Heart left ventricle (tissue), 16 donors: ENCODE measurements at places on chromosomes 3 and 15. TPM values are rescaled to one million over a fixed set of nuclear protein-coding genes. Genes with fewer than 3 reads are reported as not detected.

The PRR20G gene
- not detected for total RNA-seq

The CRYGS gene
- total RNA-seq, result not detected

The DNAJC19 gene
- total RNA-seq, result 53.8 TPM

The GPR160 gene
- 0.99 TPM for total RNA-seq

The SYNM gene
- 311 TPM for total RNA-seq

The ALG1L2 gene
- not detected for total RNA-seq

The THRB gene
- total RNA-seq, result 24.4 TPM

The ECE2 gene
- not detected for total RNA-seq

The VIPR1 gene
- total RNA-seq, result 5.4 TPM

The CHRNA5 gene
- total RNA-seq, result 0.64 TPM

The CLRN1 gene
- total RNA-seq, result not detected

The GOLGA8J gene
- not detected for total RNA-seq

The GOLGA8M gene
- 1.2 TPM for total RNA-seq

The AGTR1 gene
- 12.6 TPM for total RNA-seq

The SLC12A1 gene
- total RNA-seq, result not detected

The VGLL3 gene
- 6.3 TPM for total RNA-seq

The GUCA1C gene
- total RNA-seq, result 3.7 TPM

The IQCF5 gene
- total RNA-seq, result not detected

The MYL3 gene
- 7,099 TPM for total RNA-seq
